Right renal cortex interstitium (tissue), 3 donors: ENCODE measurements at places on chromosomes 12 and 14.

DNA sequence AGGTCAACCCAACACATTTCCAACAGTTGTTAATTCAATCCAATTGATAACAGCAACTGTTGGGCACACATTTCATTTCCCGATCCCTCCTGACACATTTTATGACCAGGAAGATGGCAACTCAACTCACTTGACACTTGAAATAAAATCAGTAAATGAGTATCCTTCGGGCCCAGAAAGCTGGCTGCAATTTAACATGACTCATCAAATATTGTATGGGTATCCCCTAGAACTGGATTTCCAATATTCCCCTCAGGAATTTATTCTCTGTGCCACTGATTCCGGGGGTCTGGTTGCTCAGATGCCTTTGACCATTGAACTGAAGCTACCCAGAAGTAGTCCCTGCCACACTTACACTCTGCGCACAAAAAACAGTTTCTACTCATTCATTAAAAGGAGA, 42.1 kb downstream of the INTS13 start:
- no peak for DNase-seq

- no peak for DNase-seq
Observed at GRCh38 chr12:60394665-60395064, 798.8 kb downstream of the SLC16A7 start.

- DNase-seq = no peak
Observed at GRCh38 chr14:90720336-90720735, 95.9 kb downstream of the TTC7B start.

DNA sequence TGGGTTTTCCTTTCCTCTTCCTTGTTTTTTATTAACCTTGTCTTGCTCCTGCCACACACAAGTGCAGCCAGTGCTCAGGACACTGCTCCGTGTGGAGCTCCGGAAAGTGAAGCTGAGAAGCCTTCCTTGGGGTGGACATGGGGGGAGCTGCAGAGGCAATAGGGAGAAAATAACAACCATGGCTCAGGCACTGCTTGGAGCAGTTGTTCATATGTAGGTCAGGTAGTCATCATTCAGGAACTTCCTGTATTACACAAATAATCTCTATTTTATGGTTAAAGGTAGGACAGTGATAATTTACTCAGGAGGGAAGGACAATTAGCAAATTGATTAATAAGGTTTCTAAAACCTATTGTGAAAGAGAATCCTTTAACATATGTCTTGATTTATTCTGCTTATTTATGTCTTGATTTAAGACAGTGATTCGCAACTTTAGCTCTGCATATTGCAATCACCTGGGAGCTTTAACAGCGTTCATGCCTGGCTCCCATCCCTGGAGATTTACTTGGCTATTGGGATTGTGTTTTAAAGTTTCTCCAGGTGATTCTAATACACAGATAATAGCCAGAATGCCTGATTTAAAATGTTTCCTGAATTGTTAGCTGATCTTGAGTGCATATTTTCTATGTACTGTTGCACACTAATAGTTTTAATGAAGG, 92.1 kb downstream of the ETV6 start:
- DNase-seq = no peak

DNA sequence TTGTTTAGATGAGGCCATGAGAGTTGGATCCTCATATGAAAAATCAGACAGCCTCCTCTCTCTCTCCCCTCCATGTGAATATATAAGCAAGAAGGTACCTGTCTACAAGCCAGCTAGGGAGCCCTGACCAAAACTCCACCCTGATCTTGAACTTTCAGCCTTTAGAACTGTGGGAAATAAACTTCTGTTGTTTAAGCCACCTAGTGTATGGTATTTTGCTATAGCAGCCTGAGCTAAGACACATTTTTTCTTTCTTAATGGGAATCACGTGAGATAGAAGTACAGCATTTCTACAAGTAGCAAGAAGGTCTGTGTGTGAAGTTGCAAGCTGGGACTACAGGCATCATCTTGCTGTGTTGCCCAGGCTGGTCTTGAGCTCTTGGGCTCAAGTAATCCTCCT, 16.3 kb upstream of the ABHD12B start:
- no peak for DNase-seq

- DNase-seq = no peak
Observed at GRCh38 chr12:53613821-53614220, 12.4 kb downstream of the ATF7 start.

DNA sequence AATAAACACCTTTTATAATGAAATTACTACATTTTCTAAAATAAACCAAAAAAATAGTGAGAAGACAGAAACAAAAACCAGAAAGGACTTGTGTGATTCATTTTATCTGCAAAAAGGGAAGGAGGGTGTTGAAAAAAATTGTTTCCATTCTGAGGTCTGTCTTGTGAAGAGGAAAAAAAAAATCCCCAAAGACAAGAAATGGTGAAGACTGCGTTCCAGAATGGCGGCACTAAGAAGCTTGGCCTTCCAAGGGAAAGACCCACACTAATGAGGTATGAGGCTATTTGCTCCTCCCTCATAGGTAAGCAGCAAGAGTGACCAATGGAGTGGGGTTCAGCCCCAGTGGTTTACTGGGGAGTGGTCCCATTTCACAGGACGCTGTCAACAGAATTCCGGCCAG, 35.0 kb downstream of the GNPTAB start:
- no peak for DNase-seq

DNA sequence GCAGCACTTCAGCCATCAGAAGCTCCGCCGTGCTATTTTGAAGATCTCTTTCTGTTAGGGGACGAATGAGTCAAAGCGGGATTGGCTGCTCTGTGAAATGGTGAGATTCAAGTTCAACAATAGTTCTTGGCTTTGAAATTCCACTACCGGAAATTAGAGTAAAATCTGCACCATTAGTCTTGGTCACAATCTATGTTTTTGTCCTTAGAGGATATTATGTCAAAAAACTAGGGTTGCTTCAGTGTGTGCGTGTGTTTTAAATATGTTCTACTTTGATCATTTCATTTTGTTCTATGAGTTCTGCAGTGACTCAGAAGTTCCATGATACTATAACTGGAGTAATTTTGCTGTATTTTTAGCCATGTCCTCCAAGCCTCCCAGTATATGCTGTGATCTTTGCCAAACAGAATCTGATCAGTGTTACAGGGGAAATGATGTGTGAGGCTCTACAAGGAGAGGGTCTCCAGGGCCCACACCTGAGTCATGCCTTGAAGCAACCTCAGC, 22.6 kb downstream of the GPHB5 start:
- no peak for DNase-seq

DNA sequence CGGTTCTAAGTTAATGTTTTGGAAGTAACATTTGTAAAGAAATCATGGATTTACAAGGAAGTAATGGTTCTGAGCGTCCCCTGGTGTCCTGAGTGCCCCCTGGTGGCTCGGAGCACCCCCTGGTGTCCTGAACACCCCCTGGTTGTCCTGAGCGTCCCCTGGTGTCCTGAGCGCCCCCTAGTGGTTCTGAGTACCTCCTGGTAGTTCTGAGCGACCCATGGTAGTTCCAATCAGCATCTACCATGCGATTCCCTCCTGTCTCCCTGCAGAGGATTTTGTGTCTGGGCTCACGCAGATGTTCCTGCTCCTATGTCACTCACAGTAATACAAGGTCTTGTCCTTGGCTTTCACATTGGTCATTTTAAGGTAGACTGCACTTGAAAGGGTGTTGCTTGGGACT, 1352.9 kb downstream of the TMEM121 start:
- DNase-seq = no peak

GRCh38 chr14:33834466-33835260, 116.2 kb downstream of the EGLN3 start:
- no peak for DNase-seq

- no peak for DNase-seq
Observed at GRCh38 chr12:21221778-21222177, 90.8 kb downstream of the SLCO1B1 start.

DNA sequence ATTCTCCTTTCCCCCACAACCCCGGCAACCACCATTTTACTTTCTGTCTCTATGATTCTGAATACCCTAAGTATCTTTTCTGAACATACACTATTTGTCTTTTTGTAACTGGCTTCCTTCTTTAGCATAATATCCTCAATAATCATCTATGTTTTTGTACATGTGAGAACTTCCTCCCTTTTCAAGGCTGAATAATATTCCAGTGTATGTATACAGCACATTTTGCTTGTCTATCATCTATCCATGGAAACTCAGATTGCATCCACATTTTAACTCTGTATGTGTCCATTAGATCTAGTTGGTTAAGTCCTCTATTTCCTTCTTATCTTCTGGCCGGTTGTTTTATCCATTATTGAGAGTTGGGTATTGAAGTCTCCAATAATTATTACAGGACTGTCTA, 64.1 kb upstream of the TTC7B start:
- DNase-seq = no peak

DNA sequence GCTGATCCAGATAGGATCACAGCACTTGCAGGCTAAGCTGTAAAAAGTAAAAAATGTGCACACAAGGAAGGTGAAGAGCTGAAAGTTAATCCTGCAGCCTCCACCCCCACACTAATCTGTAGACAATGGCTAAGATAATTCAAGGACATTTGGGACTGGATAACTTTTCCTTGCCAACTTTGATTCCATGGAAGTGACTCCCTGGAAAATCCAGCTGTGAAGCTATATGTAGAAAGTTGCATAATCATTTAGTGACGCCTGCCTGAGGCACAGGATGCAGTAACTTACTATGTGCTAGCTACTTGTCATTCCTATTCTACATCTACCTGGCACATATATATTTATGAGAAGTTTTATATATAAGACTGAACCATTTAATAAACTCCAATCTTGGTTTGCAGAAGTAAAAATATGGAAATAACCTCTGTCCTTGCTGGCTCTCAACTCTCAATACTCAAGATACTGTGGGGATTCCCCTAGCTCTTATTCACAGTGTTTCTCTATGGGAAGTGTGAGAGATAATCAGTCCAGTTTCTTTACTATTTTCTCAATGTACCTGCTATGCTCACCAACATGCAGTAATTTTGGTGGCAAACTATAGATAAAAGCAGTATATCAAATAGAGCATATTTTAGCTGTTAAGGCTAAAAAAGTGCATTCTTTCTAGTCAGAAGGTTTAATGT, 14.8 kb downstream of the LDHB start:
- DNase-seq = no peak

GRCh38 chr14:31690056-31690455, 128.9 kb downstream of the NUBPL start:
- no peak for DNase-seq
